ENCODE measurements at places on chromosomes 3 and 15.

DNA sequence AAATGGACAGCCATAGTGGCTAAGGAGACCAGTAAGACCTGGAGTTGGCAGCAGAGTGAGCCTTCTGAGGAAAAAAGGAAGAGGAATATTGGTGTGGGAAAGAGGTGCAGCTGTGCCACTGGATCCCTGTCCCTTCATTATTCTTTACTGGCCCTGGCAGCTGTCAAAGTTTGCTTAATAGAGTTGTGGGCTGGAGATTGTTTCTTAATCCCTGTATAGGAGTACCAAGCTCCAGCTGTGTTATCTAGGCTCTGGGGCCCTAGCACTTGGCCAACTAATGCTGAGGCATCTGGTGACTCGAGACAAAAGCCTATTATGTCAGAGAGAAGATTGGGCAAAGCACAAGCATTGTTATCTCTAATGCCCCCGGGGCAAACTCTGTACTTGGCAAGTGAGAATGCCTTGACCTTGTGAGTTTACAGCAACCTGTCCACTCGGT, 61.4 kb downstream of the ZNF609 start:
- no peak overlapping the region for H3K4me3 ChIP-seq
- H3K27ac ChIP-seq: no peak overlapping the region
- no peaks in the 10 kb centered on the region for H3K36me3 ChIP-seq
- H3K27me3 ChIP-seq: no peaks in the 10 kb centered on the region
- DNase-seq: no peak

DNA sequence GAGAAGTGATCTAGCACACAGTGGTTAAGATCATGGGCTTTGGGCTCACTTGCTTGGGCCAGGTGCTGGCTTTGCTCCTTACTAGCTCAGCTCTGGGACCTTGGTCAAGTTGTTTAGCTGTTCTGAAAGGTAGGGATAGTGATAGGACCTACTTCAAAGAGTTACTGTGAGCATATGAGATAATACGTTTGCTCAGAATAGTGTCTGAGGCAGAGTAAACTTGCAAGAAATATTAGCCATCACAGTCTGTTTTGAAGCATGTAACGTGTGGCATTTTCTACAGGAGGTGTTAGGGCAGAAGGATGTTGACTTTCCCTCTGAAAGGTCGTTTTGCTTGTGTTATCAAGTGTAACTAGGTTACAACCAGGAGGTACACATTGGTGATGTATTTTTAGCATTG, 34.5 kb upstream of the NFKBIZ start:
- H3K27ac ChIP-seq: no peak overlapping the region
- H3K4me1 ChIP-seq: peaks cover 12% of the 10 kb centered on the region
- no peaks in the 10 kb centered on the region for H3K36me3 ChIP-seq
- no peak for DNase-seq
- H3K27me3 ChIP-seq: no peaks in the 10 kb centered on the region
- H3K4me3 ChIP-seq: no peak overlapping the region

- H3K27me3 ChIP-seq: no peaks in the 10 kb centered on the region
- peak overlapping the region; percentile 77 for H3K4me3 ChIP-seq
- H3K27ac ChIP-seq: peak overlapping the region; percentile 69
- no peak for DNase-seq
- H3K4me1 ChIP-seq: peaks cover 38% of the 10 kb centered on the region
These were observed 830 bp downstream of the SEMA4B start for GRCh38 chr15:90201944-90202375.

- no peaks in the 10 kb centered on the region for H3K27me3 ChIP-seq
- no peak overlapping the region for H3K4me3 ChIP-seq
- peaks cover 50% of the 10 kb centered on the region for H3K36me3 ChIP-seq
- no peaks in the 10 kb centered on the region for H3K4me1 ChIP-seq
- H3K27ac ChIP-seq: no peak overlapping the region
These were observed 40.4 kb upstream of the SLC41A3 start for GRCh38 chr3:126124148-126124868.

DNA sequence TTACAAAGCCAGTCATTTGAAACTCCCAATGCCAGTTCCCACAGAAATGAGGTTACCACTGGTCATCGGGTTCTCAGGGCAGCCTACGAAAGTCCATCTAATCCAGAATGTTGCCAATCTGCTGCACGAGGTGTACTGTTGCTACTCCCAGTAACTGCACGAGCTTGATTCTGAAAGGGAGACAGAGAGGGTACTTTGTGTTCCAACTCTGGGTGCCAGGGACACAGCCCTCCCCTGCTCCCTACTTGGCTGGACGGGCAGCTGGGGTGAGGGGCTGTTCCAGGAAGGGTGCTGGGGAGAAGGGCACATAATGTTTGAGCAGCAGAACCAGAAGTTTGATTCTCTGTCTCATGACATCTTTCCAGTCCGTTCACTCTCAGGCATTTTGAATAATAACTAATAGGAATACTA, 27.1 kb upstream of the OSBPL11 start:
- H3K27me3 ChIP-seq: no peaks in the 10 kb centered on the region
- H3K27ac ChIP-seq: peak overlapping the region; percentile 78
- DNase-seq: no peak
- peaks cover 22% of the 10 kb centered on the region for H3K4me1 ChIP-seq

DNA sequence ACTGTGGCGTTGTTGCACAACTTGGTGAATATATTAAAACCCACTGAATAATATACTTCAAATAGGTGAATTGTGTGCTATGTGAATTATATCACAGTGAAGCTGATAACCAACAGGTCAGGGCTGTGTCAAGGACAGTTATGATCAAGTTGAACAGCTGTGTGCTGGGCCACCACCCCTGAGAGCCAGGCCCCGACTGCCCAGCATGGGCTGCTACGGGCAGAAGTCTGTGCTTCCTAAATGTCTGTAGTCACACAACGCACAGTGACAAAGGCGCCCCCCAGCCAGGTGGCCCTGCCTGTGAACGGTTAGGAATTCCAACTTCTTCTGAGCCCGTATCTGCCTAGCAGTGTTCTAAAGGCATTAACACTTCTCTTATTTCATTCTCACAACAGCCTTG, 32.8 kb downstream of the TKT start:
- H3K4me3 ChIP-seq: no peak overlapping the region
- H3K27ac ChIP-seq: no peak overlapping the region

GRCh38 chr3:106963442-106963841, 413.8 kb upstream of the CCDC54 start:
- H3K4me3 ChIP-seq: no peak overlapping the region
- peaks cover 4% of the 10 kb centered on the region for H3K4me1 ChIP-seq
- H3K27me3 ChIP-seq: no peaks in the 10 kb centered on the region
- H3K27ac ChIP-seq: no peak overlapping the region
- no peaks in the 10 kb centered on the region for H3K36me3 ChIP-seq
- DNase-seq: no peak

- H3K36me3 ChIP-seq: no peaks in the 10 kb centered on the region
- no peaks in the 10 kb centered on the region for H3K27me3 ChIP-seq
- no peak overlapping the region for H3K27ac ChIP-seq
- no peaks in the 10 kb centered on the region for H3K4me1 ChIP-seq
- no peak overlapping the region for H3K4me3 ChIP-seq
These were observed 17.3 kb upstream of the SRGAP3 start for GRCh38 chr3:9266716-9267115.

GRCh38 chr3:150469031-150469930, 61.2 kb downstream of the TSC22D2 start:
- H3K4me3 ChIP-seq: no peak overlapping the region
- no peaks in the 10 kb centered on the region for H3K36me3 ChIP-seq
- no peak for DNase-seq
- H3K27me3 ChIP-seq: no peaks in the 10 kb centered on the region
- no peak overlapping the region for H3K27ac ChIP-seq

DNA sequence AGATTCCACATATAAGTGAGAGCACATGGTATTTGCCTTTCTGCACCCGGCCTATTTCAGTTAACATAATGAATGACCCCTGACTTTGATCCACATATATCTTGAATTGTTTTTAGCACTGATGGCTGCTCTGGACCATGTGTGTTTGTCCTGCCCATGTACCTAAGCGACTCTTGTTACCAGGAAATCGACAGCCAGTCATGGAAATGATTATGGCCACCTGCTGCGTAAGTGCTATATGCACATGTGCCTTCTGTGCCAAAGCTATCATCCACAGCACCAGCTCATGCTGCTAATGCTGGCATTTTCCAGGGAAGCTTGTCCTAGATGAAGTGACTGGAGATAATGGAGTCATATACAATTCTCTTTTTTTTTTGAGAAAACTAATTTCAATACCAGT, 103.7 kb downstream of the PEX5L start:
- DNase-seq: no peak
- H3K36me3 ChIP-seq: no peaks in the 10 kb centered on the region
- H3K27me3 ChIP-seq: no peaks in the 10 kb centered on the region

DNA sequence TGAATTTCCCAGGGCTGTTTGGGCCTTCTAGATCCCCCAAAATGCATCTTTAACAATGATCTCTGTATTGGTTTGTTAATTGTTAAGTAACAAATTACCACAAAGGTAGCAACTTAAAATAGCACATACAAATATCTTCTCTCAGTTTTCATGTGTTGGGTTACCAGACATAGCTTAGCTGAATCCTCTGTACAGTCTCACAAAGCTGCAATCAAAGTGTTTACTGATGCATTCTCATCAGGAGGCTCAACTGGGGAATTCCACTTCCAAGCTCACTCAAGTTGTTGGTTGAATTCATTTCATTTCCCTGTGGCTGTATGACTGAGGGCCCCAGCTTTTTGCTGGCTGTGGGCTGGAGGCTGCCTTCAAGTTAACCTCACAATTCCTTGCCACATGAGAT, 297.6 kb downstream of the RPLP1 start:
- no peaks in the 10 kb centered on the region for H3K27me3 ChIP-seq
- H3K27ac ChIP-seq: no peak overlapping the region
- no peaks in the 10 kb centered on the region for H3K36me3 ChIP-seq
- H3K4me3 ChIP-seq: no peak overlapping the region
- no peak for DNase-seq

DNA sequence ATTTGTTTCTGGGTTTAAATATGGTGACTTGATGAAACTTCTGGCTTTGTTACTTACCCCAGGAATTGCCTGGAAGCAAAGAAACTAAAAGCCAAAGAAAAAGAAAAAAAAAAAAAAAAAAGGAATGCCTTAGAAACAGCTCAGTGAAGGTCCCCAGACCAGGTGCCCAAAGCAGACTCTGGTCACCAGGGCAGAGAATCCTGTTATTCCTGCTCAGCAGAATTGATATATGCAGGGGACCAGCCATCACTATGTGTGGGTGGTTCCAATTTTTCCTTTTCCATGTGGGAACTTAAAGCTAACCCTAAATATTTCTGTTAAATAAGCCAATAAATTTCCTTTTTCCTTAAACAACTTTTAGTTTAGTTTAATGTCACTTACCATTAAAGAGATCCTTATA, 100.8 kb upstream of the TPRG1 start:
- DNase-seq: no peak
- no peaks in the 10 kb centered on the region for H3K36me3 ChIP-seq
- H3K4me3 ChIP-seq: no peak overlapping the region
- no peaks in the 10 kb centered on the region for H3K4me1 ChIP-seq
- no peaks in the 10 kb centered on the region for H3K27me3 ChIP-seq

- no peak overlapping the region for H3K4me3 ChIP-seq
- no peaks in the 10 kb centered on the region for H3K36me3 ChIP-seq
- H3K27me3 ChIP-seq: no peaks in the 10 kb centered on the region
- no peak overlapping the region for H3K27ac ChIP-seq
These were observed 2.5 kb upstream of the RAB7A start for GRCh38 chr3:128723477-128723876.

DNA sequence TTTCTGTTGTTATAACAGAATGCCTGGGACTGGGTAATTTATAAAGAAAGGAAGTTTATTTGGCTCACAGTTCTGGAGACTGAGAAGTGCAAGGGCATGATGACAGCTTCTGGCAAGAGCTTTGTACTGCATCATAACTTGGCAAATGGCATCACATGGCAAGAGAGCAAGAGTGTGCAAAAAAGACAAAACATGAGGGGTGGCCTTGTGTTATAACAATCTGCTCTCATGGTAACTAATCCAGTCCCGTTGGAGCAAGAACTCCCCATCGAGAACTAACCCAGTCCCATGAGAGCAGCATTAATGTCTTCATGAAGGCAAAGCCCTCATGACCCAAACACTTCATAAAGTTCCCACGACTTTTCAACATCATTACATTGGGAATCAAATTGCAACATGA, 23.2 kb downstream of the SCN11A start:
- H3K36me3 ChIP-seq: no peaks in the 10 kb centered on the region
- no peak for DNase-seq
- H3K27me3 ChIP-seq: no peaks in the 10 kb centered on the region
- H3K27ac ChIP-seq: no peak overlapping the region
- H3K4me1 ChIP-seq: no peaks in the 10 kb centered on the region
- H3K4me3 ChIP-seq: no peak overlapping the region

DNA sequence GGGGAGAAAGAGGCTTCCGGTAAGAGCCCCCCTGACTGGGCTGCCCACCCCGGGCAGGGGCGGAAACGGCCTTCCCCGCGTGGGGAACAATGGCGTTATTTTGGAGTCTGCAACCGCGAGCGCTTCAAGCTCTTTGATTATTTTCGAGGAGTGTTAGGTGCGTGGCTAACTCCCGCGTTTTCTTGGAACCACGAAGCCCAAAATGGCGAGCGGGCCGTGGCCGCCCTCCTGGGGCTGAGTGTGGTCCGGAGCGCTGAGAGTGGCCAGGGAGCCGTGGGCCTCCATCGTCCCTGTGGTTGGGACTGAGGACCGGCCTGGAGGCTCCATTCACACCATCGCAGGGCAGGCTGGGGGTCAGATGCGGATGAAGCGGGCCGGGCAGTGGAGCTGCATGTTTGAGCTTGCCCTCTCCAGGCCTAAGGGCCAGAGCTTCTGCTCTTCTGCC, 44.6 kb upstream of the POLG start:
- no peak overlapping the region for H3K27ac ChIP-seq
- H3K4me1 ChIP-seq: peaks cover 7% of the 10 kb centered on the region
- H3K4me3 ChIP-seq: no peak overlapping the region
- no peaks in the 10 kb centered on the region for H3K36me3 ChIP-seq
- peaks cover 17% of the 10 kb centered on the region for H3K27me3 ChIP-seq
- DNase-seq: no peak

GRCh38 chr3:31232055-31233025, 300.4 kb upstream of the STT3B start:
- H3K4me3 ChIP-seq: no peak overlapping the region
- H3K36me3 ChIP-seq: no peaks in the 10 kb centered on the region
- H3K27me3 ChIP-seq: no peaks in the 10 kb centered on the region

- DNase-seq: no peak
- H3K4me1 ChIP-seq: no peaks in the 10 kb centered on the region
- no peak overlapping the region for H3K4me3 ChIP-seq
- H3K36me3 ChIP-seq: no peaks in the 10 kb centered on the region
- H3K27ac ChIP-seq: no peak overlapping the region
- no peaks in the 10 kb centered on the region for H3K27me3 ChIP-seq
These were observed 460.3 kb upstream of the PROK2 start for GRCh38 chr3:72245183-72245811.

DNA sequence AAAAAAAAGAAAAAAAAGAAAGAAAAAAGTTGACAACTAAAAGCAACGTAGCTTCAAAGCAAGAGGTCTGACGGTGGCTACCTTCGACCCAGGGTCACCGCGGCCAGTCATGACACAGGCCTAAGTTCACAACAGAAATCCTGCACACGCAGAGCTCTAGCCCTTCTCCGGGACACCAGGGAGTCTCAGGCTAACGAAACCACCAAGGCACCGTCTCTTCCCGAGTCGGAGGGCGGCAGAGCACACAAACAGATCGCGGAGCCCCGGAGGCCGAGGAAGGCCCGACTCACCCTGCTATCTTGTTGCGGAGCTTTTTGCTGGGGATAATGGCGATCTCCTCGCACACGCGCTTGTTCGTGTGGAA, 584 bp downstream of the RPS17 start:
- H3K4me1 ChIP-seq: peaks cover 4% of the 10 kb centered on the region
- DNase-seq: peak; percentile 48
- H3K4me3 ChIP-seq: peak overlapping the region; percentile 93
- H3K27ac ChIP-seq: peak overlapping the region; percentile 90

GRCh38 chr15:67755264-67755663, 70.0 kb upstream of the SKOR1 start:
- DNase-seq: no peak
- no peaks in the 10 kb centered on the region for H3K27me3 ChIP-seq
- no peak overlapping the region for H3K27ac ChIP-seq
- no peaks in the 10 kb centered on the region for H3K36me3 ChIP-seq

All from liver (tissue), 10 donors.